Stimulated activated CD4-positive, alpha-beta T cell treated with anti-CD3 and anti-CD28 coated beads, Interleukin-2, amount 100 ng/mL, for 24 hours (primary cell): ENCODE measurements at places on chromosomes 7 and 10.

GRCh38 chr7:50397320-50397970, 52.7 kb downstream of the FIGNL1 start:
- no peak for DNase-seq

- no peak for DNase-seq
These were observed 717.6 kb downstream of the GRM8 start for GRCh38 chr7:126535176-126535575.

GRCh38 chr10:68402276-68402675, 4.8 kb downstream of the RUFY2 start:
- no peak for DNase-seq

GRCh38 chr10:95793401-95794045, 37.6 kb downstream of the ENTPD1 start:
- no peak for DNase-seq

DNA sequence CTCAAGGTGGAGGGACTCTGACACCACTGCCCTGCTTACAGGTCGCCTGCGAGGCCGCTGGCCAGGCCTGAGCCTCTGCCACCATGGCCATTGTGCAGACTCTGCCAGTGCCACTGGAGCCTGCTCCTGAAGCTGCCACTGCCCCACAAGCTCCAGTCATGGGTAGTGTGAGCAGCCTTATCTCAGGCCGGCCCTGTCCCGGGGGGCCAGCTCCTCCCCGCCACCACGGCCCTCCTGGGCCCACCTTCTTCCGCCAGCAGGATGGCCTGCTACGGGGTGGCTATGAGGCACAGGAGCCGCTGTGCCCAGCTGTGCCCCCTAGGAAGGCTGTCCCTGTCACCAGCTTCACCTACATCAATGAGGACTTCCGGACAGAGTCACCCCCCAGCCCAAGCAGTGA, 2.8 kb downstream of the LZTS2 start:
- DNase-seq, result no peak

DNA sequence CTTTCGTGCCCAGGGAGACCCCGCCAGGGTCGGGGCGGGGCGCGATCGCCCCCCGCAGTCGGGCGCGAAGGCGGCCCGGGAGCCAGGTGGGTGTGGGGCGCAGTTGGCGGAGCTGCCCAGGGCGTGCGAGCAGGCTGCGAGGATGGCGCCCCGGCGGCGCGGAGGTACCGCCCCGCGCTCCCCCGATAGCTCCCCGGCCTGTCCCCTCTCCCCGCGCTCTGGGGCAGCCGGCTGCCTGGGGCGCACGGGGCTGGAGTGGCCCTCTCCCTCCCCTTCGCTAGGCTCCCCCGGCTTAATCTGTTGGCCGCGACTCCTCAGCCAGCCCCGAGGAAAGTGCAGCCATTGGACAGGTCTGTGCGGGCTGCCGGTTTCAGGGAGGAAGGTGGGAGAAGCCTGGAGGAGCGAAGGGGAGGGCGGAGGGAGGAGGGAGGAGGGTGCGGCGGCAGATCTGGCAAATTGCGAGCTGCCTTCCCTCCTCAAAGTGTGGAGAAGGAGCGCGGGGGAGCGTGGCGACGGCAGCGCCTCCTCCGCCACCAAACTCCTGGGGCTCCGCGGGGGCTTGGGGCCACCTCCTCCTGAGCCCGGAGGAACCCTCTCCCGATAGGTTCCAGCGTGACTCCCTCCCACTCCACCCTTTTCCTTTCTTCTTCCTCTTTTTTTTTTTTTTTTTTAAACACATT, 361 bp upstream of the PLXDC2 start:
- peak; percentile 1 for DNase-seq

DNA sequence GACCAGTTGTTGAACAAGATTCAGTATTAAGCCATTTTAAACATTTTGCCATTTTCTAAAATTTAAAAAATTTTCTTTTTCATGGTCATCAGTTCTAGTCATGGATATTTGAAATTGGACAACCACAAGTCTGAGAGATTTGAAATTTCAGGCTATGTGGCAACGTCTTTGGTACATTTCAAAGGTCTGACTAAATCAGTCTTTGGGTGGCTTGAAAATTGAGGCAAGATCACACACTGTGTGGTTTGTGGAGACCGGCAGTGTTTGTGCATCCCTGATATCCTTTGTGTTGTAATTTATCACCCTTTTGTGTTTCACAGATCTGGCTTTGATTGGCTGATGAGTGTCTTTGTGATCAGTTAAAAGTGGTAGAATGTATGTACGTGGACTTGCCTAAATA, 35.7 kb downstream of the CCAR1 start:
- DNase-seq, result no peak

DNA sequence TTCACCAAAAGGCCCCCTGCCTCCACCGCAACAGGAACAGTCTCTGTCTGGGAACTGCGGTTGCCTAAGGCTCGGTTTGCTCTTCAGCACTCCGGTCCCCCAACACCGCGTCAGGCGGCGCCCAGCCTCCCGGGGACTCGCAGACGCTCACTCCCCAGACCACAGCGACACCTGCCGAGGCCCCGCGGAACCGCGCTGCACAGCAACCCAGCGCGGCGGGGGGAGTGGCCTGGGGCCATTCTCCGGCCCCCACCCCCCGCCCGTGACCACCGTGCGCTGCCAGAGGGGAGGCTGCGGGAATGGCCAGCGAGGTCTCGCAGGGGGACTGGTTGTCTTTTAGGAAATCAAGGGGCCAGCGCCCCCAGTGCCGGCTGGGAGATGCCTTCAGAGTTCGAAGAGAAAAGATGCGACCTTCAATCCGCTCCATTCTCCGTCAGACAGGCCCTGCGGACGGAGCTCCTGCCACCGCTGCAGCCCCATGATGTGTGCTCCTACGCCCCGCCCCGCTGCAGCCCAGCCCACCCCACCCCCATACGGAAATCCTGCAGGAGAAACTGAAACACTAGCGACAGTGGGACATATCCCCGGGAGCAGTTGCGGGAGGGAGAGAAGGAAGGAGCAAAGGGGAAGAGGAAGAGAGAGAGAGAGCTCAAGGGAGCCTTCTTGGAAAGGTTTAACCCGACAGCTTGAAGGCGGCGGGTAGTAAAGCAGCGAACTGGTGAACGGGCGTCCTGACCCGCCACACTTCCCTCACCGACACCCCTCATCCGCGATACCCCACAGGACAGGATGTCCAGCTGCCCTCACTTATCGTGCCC, 137.4 kb upstream of the CDCA7L start:
- DNase-seq, result peak; percentile 91

- no peak for DNase-seq
These were observed 55.1 kb downstream of the VCL start for GRCh38 chr10:74052994-74053393.

GRCh38 chr10:125795637-125796190, 20.1 kb upstream of the MMP21 start:
- no peak for DNase-seq

- DNase-seq, result no peak
These were observed 47.2 kb upstream of the KLF6 start for GRCh38 chr10:3832022-3832786.

- DNase-seq, result no peak
These were observed 35.1 kb upstream of the GARS1 start for GRCh38 chr7:30559611-30560010.

DNA sequence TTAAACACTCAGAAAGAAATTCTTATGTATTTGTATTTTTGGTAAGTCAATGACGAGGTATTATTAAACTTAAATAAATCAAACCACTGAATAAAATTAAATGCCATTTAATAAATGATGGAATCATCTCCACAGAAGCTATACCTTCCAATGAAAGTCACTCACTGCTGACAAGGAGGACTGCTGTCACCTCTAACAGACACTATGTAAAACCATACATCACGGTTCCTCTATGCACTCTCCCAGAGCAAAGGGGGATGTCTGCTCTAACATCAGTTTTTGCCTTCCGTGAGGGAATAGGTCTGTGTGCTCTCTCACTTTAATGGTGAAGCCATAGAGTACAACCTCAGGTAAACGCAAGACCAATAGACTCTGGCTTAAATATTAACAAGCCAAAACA, 99.7 kb upstream of the DDC start:
- no peak for DNase-seq

GRCh38 chr10:69878038-69878437, 76.3 kb downstream of the COL13A1 start:
- no peak for DNase-seq

- DNase-seq, result peak; percentile 11
These were observed 1.3 kb upstream of the TNRC18 start for GRCh38 chr7:5424749-5425506.

- DNase-seq, result no peak
These were observed 164.6 kb upstream of the WNT16 start for GRCh38 chr7:121164247-121164646.

- no peak for DNase-seq
These were observed 134.7 kb downstream of the EMX2 start for GRCh38 chr10:117677239-117677638.

DNA sequence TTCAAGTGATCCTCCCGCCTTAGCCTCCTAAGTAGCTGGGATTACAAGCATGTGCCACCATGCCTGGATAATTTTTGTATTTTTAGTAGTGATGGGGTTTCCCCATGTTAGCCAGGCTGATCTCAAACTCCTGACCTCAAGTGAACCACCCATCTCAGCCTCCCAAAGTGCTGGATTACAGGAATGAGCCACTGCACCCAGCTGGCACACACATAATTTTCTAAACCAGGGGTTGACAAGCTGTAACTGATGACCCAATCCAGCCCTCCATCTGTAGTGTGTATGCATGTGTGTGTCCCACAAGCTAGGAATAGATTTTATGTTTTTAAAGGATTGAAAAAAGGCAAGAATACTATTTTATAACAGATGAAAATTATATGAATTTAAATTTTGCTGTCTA, 125.9 kb upstream of the INSYN2A start:
- DNase-seq, result no peak

DNA sequence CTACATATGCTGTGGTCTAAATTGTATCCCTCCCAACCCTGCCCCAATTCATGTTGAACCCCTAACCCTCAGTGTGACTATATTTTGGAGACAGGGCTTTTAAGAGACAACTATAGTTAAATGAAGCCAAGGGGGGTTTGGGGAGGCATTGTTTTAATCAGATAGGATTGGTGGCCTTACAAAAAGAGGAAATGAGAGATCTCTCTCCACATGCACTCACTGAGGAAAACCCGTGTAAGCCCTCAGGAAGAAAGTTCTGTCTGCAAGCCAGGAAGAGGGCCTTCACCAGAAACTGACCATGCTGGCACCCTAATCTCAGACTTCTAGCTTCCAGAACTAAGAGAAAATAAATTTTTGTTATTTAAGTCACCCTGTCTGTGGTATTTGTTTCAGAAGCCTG, 276.7 kb downstream of the KIF20B start:
- DNase-seq, result no peak

DNA sequence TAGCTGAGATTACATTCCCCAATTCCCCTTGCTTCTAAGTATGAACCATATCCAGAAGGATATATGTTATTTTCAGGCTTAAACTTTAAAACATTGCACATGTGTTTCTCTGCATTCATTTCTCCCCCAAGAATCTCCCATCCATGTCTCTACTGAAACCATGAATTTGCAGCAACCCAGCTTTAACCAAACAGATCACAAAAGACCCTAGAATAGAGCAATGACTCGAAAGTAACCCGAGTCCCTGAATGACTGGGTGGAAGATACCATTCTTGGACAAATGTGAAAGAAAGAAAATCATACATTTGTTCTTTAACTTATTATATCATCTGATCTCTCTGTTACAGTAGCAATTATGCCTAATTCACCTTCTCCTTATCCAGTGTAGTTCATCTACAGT, 278.7 kb downstream of the IPMK start:
- no peak for DNase-seq

- DNase-seq, result no peak
These were observed 65.1 kb upstream of the EBF3 start for GRCh38 chr10:130029209-130029608.

- DNase-seq, result peak; percentile 61
These were observed 117.4 kb upstream of the PFKP start for GRCh38 chr10:2949948-2950354.
